ENCODE measurements at places on chromosomes 13 and 19. TPM values are rescaled to one million over a fixed set of nuclear protein-coding genes. Genes with fewer than 3 reads are reported as not detected.

The ZNF534 gene
- total RNA-seq = not detected

The RASGRP4 gene
- total RNA-seq = 3.5 TPM

DNA sequence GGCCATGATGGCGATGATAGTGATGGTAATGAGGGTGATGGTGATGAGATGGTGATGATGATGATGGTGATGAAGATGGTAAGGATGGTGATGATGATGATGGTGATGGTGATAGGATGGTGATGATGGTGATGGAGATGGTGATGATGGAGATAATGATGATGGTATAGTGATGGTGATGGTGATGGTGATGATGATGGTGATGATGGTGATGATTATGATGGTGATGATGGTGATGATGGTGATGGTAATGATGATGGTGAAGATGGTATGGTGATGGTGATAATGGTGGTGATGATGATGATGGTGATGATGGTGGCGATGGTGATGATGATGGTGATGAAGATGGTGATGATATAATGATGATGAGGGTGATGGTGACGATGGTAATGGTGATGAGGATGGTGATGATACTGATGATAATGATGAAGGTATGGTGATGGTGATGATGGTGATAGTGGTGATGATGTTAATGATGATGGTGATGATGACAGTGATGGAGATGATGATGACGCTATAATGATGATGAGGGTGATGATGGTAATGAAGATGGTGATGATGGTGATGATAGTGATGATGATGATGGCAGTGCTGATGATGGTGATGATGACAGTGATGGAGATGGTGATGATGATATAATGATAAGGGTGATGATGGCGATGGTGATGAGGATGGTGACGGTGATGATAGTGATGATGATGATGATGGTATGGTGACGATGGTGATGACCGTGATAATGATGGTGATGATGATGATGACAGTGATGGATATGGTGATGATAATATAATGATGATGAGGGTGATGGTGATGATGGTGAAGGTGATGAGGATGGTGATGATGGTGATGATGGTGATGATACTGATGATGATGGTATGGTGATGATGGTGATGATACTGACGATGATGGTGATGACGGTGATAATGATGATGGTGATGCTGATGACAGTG, 37.5 kb downstream of the ZNF557 start:
- no peak for DNase-seq

GRCh38 chr13:28607187-28607955, 51.6 kb upstream of the POMP start:
- no peak for DNase-seq

DNA sequence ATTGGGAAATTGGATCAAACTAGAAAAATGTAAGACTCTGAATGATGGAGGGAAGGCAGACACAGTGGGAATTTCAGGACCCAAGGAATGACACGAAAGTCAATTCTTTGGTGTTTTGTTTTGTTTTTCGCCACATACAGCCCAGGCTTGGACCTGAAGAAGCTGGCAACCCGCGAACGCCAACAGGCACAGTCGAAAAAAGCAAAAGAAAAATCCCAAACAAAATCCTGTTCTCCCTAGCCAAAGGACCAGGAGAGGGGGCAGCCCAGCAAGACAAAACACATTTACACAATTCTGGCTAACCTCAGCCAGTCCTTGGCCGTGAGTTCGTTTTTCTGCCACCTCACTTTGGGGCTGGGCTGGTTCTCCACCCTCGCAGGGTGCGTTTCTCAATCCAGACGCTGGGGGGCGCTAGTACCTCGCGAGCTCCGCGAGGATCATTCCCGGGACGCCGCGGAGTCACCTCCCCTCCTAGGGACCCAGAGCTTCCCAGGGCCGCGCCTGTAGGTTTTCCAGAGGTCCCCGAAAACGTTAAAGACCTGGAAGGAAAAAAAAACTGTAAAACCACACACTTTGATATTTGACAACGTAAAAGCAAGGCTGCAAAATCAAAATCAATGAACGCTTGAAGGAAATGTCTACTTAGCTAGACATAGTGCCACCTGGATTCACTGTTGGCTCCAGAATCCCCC, 34.9 kb upstream of the TPM4 start:
- peak; percentile 80 for DNase-seq

The ZNF154 gene
- total RNA-seq = 11.7 TPM

DNA sequence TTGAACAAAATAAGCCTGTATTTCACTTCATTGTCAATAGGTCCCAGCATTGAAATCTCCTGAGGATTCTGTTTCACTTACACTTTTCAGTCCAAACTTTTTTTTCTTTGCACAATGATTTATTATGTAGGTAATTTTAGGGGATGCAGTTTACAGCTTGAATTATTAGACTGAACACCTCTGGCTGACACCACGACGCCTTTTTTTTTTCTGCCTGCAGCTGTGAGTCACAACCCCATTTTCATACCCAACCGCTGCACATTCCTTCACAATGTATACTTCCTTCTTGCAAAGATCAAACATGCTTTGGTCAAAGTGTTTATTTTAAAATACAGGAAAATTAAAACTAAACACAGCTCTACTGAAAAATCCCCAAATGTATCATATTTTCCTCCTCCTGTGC, 11.4 kb downstream of the ZIC2 start:
- DNase-seq = no peak

The ZNF439 gene
- total RNA-seq = 16.3 TPM

The ZNF682 gene
- total RNA-seq = 6.0 TPM

The DAZAP1 gene
- total RNA-seq = 77.7 TPM

DNA sequence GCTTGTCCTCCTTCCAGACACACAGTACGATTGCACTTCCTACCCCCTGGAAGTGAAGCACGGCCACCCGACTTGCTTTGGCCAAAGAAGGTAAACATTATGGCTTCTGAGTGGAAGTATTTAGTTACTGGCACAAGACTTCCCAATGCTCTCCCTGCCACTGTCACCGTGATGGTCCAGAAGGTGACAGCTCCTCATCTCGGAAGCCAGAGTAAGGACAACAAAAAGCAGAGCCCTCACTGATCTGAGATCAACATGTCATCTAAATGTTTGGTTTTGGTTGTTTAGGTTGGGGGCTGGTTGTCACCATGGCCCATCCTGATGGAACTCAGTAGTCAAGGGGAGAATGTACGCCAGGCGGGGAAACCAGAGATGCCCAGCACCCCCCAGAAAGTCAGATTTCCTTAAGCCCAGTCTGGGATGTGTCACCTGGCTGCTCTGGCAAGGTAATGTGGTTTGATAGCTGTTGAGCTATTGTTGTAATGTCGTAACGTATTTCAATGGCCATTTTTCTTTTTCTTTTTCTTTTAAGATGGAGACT, 170.1 kb upstream of the ZNF536 start:
- DNase-seq = no peak

DNA sequence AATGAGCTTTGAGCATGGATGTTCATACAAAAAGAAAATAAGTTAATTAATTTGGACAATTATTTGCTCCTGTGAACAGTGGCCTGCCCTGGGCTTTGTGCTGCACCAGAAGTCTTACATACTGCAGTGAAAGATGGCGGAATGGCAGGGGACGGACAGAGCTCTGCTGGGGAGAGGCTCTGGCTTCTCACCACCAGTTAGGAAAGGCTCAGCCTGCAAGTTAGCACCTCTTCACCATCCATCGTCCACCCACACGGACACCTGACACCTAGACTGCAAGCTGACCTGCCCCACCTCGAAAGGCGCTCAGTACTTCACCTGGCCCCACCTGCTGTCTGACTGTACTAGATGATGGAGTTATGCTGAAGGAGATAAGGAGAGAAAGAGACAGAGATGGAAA, 203.9 kb upstream of the IRS2 start:
- DNase-seq = no peak

GRCh38 chr13:71871176-71871754, 4.3 kb upstream of the DACH1 start:
- no peak for DNase-seq

DNA sequence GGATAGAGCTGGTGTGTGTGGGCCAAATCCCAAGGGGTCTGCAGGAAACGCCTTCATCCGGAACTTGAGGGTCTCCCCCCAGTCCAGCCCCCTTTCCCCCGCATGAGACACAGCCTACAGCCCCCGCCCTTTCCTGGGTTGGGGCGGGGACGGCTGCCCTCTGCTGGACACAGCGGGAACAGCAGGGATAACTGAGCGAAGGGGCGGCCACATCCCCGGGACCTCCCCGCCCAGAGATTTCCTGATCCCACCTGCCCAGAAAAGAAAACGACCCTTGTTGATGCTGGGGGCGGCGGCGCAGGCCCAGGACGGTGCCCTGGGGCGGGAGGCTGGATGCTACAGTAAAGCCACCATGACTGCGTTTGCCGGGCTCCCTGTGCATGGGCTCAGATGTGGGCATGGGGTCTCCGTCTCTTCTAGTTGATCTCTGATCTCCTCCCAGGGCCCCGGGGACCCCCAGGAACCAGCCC, 14.2 kb downstream of the ONECUT3 start:
- DNase-seq = peak; percentile 38

The CGB3 gene
- not detected for total RNA-seq

DNA sequence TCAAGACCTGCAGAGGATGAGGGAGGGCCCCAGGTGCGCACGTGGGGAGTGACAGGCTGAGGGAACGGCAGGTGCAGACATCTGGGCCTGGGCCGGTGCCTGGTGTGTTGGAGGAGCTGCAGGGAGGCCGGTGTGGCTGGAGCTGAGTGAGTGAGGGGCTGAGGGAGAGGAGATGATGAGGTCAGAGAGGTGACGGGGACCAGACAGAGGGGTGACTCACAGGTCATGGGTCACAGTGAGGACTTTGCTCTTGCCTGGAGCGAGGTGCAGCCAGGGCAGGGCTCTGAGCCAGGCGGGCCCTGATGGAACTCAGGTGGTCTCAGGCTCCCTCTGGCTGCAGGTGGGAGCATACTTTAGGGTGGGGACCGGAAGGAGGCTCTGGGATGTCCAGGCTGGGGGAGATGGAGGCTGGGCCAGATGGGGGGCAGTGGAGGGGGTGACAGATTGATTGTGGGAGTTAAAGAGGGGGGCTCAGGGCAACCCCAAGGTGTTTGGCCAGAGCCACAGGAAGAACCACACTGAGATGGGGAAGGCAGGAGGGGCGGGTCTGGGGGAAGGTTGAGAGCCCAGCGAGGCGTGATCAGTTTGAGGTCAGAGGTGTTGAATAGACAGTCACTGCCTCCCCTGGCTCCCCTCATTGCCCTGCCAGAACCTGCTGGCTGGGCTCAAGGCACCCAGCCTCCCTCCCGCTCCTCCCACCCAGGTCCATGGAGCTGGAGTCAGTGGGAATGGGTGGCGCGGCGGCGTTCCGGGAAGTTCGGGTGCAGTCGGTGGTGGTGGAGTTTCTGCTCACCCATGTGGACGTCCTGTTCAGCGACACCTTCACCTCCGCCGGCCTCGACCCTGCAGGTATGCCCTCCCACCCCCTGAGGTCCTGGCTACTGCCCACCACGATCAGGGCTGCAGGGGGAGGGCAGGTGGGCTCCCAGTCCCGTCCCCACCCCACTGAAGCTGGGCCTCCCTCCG, 8.4 kb downstream of the ARHGAP33 start:
- no peak for DNase-seq

- DNase-seq = no peak
These were observed 3.5 kb downstream of the KCNN4 start for GRCh38 chr19:43777163-43777695.

GRCh38 chr13:74706801-74707200, 572.6 kb upstream of the KLF12 start:
- no peak for DNase-seq

The CDC42EP5 gene
- 14.9 TPM for total RNA-seq

- no peak for DNase-seq
These were observed 1373.7 kb downstream of the PCDH9 start for GRCh38 chr13:65856431-65856830.

DNA sequence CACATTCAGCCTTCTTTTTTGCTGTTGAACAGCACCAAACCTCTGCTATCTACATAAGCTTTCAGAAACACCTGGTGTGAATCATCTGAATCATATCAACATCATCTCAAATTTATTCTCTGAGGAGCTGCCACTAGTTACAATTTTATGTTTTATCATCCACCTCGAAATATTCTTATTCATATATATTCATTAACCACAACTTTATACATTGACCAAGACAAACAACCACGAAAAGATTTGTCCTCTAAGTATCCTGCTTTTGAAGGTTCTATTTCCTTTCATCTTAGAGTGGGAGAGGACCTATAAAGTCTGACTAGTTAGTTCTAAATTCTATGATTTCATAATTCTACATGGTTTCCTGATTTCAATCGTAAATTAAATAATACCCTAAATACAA, 18.9 kb downstream of the ESD start:
- DNase-seq = no peak

All from mucosa of gallbladder (tissue), 1 donor.